ENCODE measurements at places on chromosomes 3 and 15. TPM values are rescaled to one million over a fixed set of nuclear protein-coding genes. Genes with fewer than 3 reads are reported as not detected.

DNA sequence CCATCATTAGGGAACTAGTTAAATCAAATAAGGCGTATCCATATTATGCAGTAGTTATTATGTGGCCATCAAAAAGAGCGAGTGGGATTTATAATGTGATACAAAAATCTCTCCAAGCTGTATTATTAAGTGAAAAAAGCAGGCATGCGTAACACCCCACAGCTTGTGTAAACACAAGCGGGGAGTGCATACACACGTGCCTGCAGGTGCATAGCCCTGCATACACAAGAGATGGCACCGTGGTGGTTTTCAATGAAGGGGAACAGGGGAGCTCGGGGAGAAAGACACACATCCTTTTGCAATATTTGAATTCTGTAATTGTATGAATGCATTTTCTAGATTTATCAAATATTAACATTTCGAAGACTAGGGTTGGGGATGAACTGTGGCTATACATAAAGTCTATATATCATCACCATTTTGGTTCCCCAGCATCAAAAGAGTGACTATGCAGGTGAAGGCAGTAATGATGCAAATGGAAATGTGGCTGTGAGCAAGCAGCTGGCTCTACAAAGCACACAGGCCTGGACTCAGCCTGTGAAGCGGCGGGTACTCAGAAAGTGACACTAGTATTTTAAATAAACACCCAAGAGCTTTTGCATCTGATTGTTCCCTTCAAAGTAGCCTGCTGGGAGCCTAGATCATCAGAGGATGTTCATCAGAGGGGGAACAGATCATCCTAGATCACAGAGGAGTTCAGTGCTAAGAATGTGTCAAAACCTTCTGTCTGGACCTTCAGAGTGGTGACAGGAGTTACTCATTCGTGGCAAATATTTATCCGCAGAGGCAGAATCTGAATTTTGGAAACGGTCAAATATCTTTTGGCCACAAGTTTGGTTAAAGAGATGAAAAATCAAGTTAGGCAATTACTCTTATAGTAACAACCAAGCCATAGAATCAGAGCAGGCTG, 9.4 kb upstream of the KIF7 start:
- no peaks in the 10 kb centered on the region for H3K27me3 ChIP-seq
- H3K36me3 ChIP-seq, result no peaks in the 10 kb centered on the region
- no peak overlapping the region for H3K4me3 ChIP-seq
- no peak for DNase-seq

STARD5 gene
- 6.1 TPM for total RNA-seq

DNA sequence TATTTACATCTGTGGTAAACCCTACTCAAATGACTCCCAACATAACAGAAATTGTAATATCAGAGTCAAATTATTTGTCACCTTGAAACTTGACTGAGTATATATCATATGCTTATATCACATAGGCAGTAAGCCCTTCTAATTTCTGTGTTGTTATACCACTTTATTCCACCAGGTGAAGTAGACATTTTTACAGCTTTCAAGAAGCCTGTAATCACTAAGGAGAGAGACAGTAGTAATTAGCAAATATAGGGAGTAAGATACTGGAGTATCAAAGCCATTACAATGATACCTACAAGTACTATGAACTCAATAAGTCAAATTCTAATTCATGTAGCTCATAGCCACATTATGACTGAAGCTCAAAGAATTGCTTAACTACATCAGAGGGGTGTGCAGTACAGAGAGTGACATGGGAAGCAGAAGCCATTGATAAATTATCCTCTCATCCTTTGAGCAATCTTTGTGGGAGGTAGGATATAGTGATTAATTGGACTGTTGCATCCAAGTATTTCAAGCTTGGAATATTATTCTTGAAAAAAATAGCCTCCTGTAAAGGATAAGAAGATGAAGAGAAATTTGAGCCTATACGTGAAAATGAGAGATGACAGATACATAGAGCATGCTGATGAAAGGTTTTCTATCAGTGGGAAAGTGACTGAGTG, 1005.9 kb downstream of the ZPLD1 start:
- no peaks in the 10 kb centered on the region for H3K36me3 ChIP-seq
- no peaks in the 10 kb centered on the region for H3K4me1 ChIP-seq
- H3K4me3 ChIP-seq, result no peak overlapping the region
- H3K27me3 ChIP-seq, result no peaks in the 10 kb centered on the region

- H3K36me3 ChIP-seq, result peaks cover 49% of the 10 kb centered on the region
- peaks cover 8% of the 10 kb centered on the region for H3K4me1 ChIP-seq
- H3K4me3 ChIP-seq, result no peak overlapping the region
- no peaks in the 10 kb centered on the region for H3K27me3 ChIP-seq
These were observed 1.1 kb upstream of the ACTR8 start for GRCh38 chr3:53883008-53883407.

DNA sequence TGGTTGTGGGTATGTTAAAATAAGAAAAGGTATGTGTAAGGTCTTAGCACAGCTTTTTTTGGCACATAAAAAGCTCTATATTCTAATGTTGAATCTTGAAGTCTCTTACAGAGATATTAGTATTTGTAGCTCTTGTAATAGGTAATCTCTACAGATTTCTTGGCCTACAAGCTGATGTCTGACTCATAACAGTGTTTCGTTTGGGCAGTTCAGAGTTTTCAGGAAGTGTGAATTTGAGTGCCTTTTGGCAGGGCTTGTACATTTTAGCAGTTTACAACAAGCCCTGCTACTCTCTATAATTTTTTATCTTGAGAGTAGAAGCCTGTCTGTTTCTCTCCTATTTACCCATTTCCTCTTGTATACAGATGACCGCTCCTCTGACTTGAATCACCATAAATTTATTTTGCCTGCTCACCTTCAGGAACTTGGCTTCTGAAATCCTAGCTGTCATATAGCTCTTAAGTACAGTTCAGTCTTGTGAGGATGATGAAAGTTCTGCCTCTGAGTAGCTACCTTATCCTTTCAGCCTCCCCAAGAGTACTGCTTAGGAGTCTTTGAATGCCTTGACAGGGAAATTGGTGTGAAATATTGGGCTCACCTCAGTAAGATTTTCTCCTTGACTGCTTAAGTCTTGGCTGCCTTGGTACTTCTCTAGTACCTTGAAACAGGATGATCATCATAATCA, 419.9 kb upstream of the RARB start:
- no peak overlapping the region for H3K4me3 ChIP-seq
- no peaks in the 10 kb centered on the region for H3K27me3 ChIP-seq
- no peak for DNase-seq
- H3K27ac ChIP-seq, result no peak overlapping the region

MKRN3 gene
- 3.9 TPM for total RNA-seq

DNA sequence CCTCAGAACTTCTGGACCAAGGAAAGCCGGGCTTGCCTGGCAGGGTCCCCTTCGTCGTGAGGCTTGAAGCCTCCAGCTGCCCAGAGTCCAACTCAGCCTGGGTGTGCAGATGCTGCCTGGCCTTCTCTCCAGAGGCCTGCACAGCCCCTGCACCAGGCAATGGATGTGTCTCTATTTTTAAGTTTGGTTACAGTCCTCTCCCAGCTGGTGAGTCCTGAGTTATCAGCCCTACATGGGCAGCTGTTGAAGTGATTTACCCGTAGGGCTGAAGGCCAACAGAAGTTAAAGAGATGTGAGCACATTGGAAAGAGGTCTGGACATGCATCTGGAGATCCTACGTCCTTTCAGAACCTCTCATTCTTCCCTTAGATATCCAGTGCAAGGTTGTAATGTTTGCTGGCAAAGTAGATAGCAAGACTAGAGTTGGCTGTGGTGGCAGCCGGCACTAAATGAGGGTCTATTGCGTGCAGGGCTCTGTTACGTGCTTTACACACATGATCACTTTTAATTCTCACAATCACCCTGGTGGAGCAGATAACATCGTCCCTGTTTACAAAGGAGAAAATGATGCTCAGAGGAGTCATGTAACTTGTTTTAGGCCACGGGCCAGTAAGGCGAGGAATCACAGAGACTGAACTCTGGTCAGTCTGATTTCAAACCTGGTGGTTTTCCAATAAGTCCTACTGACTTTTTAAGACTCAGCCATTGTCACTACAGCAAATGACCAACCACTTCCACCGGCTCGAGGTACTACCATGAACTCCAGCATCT, 9.9 kb downstream of the FYCO1 start:
- H3K27ac ChIP-seq, result peak overlapping the region; percentile 61
- no peak for DNase-seq
- peaks cover 20% of the 10 kb centered on the region for H3K4me1 ChIP-seq
- H3K27me3 ChIP-seq, result no peaks in the 10 kb centered on the region

ATP10A gene
- 30.3 TPM for total RNA-seq

- DNase-seq, result no peak
- no peaks in the 10 kb centered on the region for H3K4me1 ChIP-seq
- H3K36me3 ChIP-seq, result no peaks in the 10 kb centered on the region
- no peak overlapping the region for H3K4me3 ChIP-seq
- no peak overlapping the region for H3K27ac ChIP-seq
These were observed 151.9 kb upstream of the FEZF2 start for GRCh38 chr3:62525281-62525680.

BNC1 gene
- 0.55 TPM for total RNA-seq

- H3K36me3 ChIP-seq, result no peaks in the 10 kb centered on the region
- H3K4me1 ChIP-seq, result peaks cover 7% of the 10 kb centered on the region
- DNase-seq, result no peak
- H3K27me3 ChIP-seq, result no peaks in the 10 kb centered on the region
These were observed 244.1 kb upstream of the NR2E3 start for GRCh38 chr15:71566226-71566625.
